ENCODE measurements at places on chromosomes 11 and 22. TPM values are rescaled to one million over a fixed set of nuclear protein-coding genes. Genes with fewer than 3 reads are reported as not detected.

The SEPTIN5 gene
- total RNA-seq, result 147 TPM

The KRTAP5-9 gene
- total RNA-seq, result not detected

GRCh38 chr11:87116185-87116584 is 78.5 kb downstream of the TMEM135 start:
- no peaks in the 10 kb centered on the region for H3K36me3 ChIP-seq
- H3K4me3 ChIP-seq, result no peak overlapping the region
- no peak overlapping the region for H3K27ac ChIP-seq
- no peak for DNase-seq
- H3K4me1 ChIP-seq, result peaks cover 10% of the 10 kb centered on the region

DNA sequence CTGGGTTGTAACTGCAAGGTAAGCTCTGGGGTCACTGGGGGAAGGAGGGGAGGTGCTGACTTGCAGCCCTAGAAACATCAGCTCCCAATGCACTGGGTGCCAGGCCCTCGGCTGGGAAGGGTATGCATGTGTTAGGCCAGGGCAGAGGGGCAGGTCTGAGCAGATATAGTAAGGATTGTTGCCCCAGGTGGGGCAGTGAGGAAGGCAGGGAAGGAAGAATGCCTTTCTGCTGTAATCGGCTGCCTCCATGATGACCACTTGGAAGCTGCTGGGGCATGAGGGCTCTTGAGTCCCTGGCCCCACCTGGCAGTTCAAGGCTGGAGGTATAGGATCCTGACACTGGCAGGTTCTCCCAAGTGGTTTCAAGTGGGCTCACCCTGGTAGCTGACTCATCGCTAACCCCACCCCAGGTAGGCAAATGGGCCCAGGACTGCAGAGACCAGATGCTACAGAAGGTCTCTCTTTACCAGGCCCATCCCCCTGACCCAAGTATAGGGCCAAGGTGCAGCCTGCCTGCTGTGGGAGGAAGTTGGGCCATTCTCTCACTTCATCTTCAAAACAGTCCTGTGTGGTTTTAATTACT is 56.7 kb downstream of the TIMP3 start:
- H3K36me3 ChIP-seq, result peaks cover 47% of the 10 kb centered on the region
- H3K27ac ChIP-seq, result no peak overlapping the region

The MMP27 gene
- total RNA-seq, result not detected

DNA sequence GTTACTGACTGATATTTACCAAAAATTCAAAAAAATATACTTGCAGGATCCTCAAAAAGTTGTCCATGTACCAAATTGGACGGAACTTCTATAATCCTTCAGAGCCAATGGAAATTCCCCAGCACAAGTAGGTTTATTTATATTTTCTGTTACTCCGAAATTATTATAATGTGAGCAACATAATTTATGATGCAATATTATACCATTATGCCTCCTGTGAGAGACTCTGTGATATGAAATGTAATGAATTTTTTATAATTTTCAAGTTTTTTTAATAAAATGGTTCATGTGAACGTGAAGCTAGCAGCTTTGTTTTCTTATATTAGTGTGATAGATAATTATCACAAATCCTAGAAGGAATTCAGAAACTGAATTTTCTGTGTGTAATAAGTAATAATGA is 18.2 kb downstream of the PIWIL4 start:
- H3K4me3 ChIP-seq, result no peak overlapping the region
- H3K36me3 ChIP-seq, result peaks cover 9% of the 10 kb centered on the region
- DNase-seq, result no peak
- no peaks in the 10 kb centered on the region for H3K4me1 ChIP-seq
- no peak overlapping the region for H3K27ac ChIP-seq

DNA sequence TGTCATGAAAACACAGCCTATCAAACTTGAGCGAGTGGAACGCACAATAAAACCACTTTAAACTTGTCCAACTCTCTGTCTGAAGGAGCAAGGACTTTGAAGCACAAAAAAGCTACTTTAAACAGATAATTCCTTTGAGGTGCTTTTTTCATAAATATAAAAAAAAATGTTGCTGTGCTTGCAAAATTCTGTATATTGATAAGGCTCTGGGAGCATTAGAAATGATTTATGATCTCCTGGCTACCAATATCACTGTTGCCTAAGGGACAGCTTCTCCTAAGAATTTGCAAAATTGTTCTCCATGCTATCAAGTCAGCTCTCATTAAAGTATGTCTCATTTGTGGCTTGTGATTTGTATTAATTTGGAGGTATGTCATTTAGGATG is 37.6 kb upstream of the LDLRAD3 start:
- H3K36me3 ChIP-seq, result no peaks in the 10 kb centered on the region
- H3K27ac ChIP-seq, result no peak overlapping the region
- H3K4me1 ChIP-seq, result no peaks in the 10 kb centered on the region
- DNase-seq, result no peak

- H3K27ac ChIP-seq, result no peak overlapping the region
- DNase-seq, result no peak
- no peaks in the 10 kb centered on the region for H3K36me3 ChIP-seq
- H3K4me3 ChIP-seq, result no peak overlapping the region
Measured at GRCh38 chr11:12962306-12962705, 46.8 kb upstream of the RASSF10 start.

- H3K4me1 ChIP-seq, result no peaks in the 10 kb centered on the region
- H3K36me3 ChIP-seq, result no peaks in the 10 kb centered on the region
Measured at GRCh38 chr22:26124991-26125725, 44.1 kb upstream of the SEZ6L start.

The SAA4 gene
- total RNA-seq, result not detected
